Stimulated activated memory B cell treated with anti-CD40 and anti-IgM and Interleukin-4, amounts not matched to agents 10 μg/mL and 1 μg/mL and 100 μg/mL, for 72 hours (primary cell): ENCODE measurements at places on chromosomes 13 and 19.

- no peaks in the 10 kb centered on the region for H3K27me3 ChIP-seq
- H3K27ac ChIP-seq: no peak overlapping the region
- no peak for ATAC-seq
- peaks cover 74% of the 10 kb centered on the region for H3K4me1 ChIP-seq
- H3K4me3 ChIP-seq: no peak overlapping the region
- H3K36me3 ChIP-seq: peaks cover 6% of the 10 kb centered on the region
Observed at GRCh38 chr19:18488838-18489626, 32.8 kb downstream of the ELL start.

GRCh38 chr19:13036366-13036976 is 41.2 kb downstream of the NFIX start:
- H3K27ac ChIP-seq: no peak overlapping the region
- no peak overlapping the region for H3K4me3 ChIP-seq
- H3K4me1 ChIP-seq: peaks cover 16% of the 10 kb centered on the region
- no peaks in the 10 kb centered on the region for H3K36me3 ChIP-seq
- ATAC-seq: no peak

DNA sequence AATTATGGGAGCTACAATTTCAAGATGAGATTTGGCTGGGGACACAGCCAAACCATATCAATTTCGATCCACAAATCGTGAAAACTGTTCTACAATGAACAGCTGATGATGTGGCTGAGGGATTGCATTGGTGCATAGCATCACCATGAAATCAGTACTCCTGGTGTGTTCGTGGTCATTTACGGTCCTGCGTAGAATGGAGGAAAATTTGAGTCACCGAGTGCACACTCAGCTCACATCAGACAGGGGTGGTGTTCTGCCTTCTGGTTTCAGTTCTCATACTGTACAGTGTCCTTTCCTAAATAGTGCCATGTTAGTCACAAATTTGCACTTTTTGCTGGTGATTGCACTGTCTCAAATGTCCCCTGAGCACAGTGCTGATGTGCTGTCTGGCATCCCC is 39.2 kb downstream of the MYH14 start:
- no peak overlapping the region for H3K4me3 ChIP-seq
- H3K4me1 ChIP-seq: no peaks in the 10 kb centered on the region
- no peak overlapping the region for H3K27ac ChIP-seq
- peak; percentile 83 for ATAC-seq
- H3K27me3 ChIP-seq: peaks cover 73% of the 10 kb centered on the region

DNA sequence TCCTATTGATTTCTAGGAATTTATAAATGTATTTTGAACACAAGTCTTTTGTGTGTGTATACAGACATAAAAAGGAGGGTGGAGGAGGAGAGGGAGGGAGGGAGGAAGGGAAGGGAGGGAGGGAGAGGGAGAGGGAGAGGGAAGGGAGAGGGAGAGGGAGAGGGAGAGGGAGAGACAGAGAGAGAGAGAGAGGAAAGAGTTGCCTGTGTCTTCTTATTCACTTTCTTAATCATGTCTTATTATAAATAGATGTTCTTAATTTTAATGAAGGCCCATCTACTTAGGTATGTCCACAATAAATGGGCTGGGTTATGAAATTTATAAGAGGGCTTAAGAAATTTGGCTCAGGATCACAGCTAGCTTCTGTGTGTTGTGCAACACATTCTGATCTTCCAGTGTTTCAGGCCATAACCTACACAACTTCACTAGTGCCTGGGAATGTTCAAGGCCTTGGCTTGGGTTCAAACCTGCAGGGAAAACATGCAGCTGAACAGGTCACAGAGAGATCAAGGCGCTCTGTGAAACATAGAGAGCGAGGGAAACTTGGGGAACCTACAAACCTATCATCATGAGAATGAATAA is 39.3 kb downstream of the ZNF45 start:
- H3K4me3 ChIP-seq: no peak overlapping the region
- peaks cover 50% of the 10 kb centered on the region for H3K36me3 ChIP-seq
- H3K27ac ChIP-seq: no peak overlapping the region

DNA sequence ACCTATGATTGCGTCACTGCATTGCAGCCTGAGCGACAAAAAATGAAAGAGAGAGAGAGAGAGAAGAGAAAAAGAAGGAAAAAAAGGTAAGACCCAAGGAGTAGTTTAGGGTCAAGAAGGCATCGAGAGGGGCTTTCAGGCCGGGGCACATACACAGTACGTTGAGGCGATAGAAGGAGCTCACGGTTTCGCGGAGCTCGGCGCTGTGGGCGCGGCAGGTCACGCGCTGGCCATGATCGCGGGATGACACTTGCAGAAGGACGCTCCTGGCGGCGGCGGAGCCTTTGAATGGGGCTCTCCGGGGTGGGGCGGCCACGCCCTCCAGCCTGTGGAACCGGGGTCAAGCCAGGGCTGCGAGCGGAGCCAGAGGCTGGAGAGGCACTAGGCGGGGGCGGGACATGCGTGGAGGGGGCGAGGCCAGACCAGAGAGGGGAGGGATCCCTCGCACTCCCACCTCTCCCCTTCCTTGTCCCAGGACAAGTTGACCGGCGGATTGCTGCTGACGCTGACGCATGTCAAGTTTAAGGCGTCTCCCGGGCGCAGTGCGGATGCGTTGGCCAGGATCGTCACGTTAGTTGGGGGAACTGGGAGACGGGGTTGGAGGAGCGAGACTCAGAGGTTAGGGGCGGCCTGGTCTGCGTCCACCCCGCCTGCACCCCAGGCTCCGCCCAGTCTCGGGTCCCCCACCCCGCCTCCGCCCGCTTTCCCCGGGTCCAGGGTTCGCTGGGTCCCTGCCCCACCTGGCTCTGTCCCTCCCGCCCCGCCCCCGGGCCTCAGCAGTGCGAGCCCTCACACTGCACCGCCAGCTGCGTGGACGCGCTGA is 6.9 kb downstream of the NPHS1 start:
- peak overlapping the region; percentile 52 for H3K4me3 ChIP-seq
- peak; percentile 25 for ATAC-seq
- H3K27me3 ChIP-seq: peaks cover 84% of the 10 kb centered on the region
- H3K36me3 ChIP-seq: no peaks in the 10 kb centered on the region
- peaks cover 22% of the 10 kb centered on the region for H3K4me1 ChIP-seq

DNA sequence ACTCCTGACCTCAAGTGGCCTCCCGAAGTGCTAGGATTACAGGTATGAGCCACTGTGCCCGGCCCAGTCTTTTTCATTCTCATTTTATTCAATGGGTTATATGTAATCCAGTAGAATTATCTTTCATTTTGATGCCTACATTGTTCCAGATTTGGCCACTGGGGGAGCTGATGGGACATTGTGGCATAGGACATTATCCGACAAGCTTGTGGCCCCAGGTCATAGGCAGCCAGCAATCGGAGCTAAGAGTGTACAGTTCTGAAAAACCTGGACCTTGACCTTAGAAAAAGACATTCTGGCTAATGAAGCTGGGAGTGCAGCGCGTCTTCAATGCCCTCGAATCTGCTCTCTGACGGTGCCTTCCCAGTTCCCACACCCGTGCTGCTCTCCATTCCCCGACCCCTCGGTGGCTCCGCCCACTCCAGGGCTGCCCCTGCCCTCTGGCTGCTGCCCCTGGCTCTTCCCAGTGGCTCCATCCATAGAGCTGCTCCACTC is 108.7 kb downstream of the TEX29 start:
- H3K36me3 ChIP-seq: no peaks in the 10 kb centered on the region
- ATAC-seq: no peak
- H3K4me3 ChIP-seq: no peak overlapping the region
- H3K4me1 ChIP-seq: no peaks in the 10 kb centered on the region
- no peak overlapping the region for H3K27ac ChIP-seq

- no peak for ATAC-seq
- no peak overlapping the region for H3K4me3 ChIP-seq
Observed at GRCh38 chr13:113552079-113552478, 32.5 kb upstream of the TFDP1 start.

DNA sequence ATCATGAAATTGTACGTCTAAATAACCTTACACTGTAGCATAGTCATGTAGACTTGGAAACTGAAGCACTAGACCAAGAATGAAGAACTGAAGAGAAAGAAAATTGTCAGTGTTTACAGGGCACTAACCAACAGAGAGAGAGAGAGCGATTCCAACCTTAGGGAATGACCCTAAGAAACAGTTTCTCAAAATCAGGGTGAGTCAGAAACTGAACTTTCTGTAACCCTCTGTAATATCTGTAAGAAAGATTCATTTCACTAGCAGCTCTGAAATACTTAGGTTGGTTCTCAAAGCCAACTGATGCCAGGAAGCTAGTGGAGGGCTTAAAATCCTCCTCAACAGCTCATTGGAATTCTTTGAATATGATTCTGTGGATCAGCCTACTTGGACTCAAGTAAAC is 936.9 kb downstream of the EFNB2 start:
- H3K27ac ChIP-seq: no peak overlapping the region
- no peaks in the 10 kb centered on the region for H3K27me3 ChIP-seq
- H3K36me3 ChIP-seq: no peaks in the 10 kb centered on the region

GRCh38 chr13:51553531-51553930 is 30.7 kb upstream of the WDFY2 start:
- ATAC-seq: no peak
- H3K36me3 ChIP-seq: no peaks in the 10 kb centered on the region
- H3K4me1 ChIP-seq: peaks cover 25% of the 10 kb centered on the region
- no peaks in the 10 kb centered on the region for H3K27me3 ChIP-seq
- H3K27ac ChIP-seq: no peak overlapping the region

DNA sequence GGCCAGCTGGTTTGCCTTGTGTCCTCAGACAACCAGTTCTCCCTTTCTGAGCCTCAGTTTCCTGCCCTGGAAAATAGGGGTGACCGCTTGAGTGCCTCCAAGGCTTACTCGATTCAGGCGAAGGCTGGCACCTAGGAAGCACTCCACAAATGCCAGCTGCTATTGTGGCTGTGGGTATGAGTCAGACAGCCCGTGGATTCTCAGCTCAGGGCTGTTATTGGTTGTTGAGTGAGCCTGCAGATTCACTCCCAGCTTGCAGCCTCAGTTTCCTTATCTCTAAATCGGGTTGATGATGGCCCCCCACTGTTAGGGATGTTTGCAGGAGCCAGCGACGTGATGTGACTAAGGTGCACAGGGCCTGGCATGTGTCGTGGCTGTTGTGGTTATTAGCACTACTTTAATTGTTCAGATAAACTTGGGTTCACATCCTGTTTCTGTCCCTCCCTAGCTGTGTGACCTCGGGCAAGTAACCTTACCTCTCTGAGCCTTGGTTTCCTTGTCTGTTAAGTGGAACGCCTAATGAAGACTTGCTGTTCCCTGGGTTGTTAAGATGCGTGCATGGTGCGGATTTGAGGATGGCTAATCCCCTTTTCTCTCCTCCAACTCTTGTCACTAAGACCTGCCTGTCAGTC is 2.4 kb downstream of the MARK4 start:
- ATAC-seq: no peak
- peak overlapping the region; percentile 85 for H3K4me3 ChIP-seq
- peak overlapping the region; percentile 80 for H3K27ac ChIP-seq
- H3K4me1 ChIP-seq: peaks cover 58% of the 10 kb centered on the region
- H3K36me3 ChIP-seq: no peaks in the 10 kb centered on the region

GRCh38 chr13:100154842-100155416 is 66.0 kb downstream of the PCCA start:
- H3K27ac ChIP-seq: no peak overlapping the region
- no peaks in the 10 kb centered on the region for H3K4me1 ChIP-seq
- peaks cover 25% of the 10 kb centered on the region for H3K36me3 ChIP-seq
- no peak overlapping the region for H3K4me3 ChIP-seq
